ENCODE measurements at places on chromosomes 2 and 18.

- peak; percentile 41 for DNase-seq
These were observed 3.5 kb downstream of the CNNM4 start for GRCh38 chr2:96764253-96764637.

DNA sequence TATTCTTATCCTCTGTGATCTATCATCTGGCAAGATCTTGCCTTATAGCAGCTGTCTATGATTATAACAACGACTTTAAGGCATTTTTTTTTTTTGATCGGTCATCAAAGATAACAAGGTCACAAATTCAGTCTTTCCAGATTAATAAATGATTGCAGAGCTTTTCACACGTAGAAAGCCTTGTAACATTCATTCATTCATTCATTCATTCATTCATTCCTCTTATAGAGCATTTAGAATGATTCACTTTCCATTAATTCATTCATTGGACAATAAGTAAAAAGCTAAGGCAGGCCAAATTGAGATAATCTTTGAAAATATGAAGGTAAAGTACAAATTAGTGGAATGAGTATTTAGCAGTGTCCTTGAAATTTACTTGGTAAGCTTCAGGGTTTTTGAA lies 223.7 kb downstream of the NUP35 start:
- no peak for DNase-seq

- DNase-seq, result no peak
These were observed at the start of gene SERPINB11 for GRCh38 chr18:63702660-63703059. TSS of gene SERPINB11 (plus strand) at chr18:63702960. CDS start at chr18:63710194, 7,234 bp downstream.

GRCh38 chr2:213934560-213934959 lies 476.3 kb upstream of the VWC2L start:
- no peak for DNase-seq

DNA sequence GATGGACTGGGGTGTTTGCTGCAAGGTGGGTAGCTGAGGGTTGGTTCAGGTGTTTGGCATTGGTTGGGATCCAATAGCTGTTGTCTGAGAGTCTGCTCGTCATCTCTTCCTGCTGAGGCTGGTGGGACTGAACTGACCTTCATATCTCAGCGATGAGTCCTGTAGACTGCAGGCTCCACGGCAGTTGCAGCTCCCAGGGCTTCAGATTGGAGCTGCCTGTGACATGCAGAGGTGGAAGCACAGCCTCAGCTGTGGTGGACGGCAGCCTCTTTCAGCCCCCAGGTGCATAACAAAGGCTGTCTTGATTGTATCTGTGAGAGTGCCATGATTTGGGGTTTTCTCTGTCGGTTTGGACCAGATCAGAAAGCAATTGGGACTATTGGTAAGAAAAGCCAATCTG lies 3.9 kb upstream of the IL1R2 start:
- DNase-seq, result no peak

GRCh38 chr2:15938803-15939555 lies 1.4 kb upstream of the MYCN start:
- DNase-seq, result no peak

- no peak for DNase-seq
These were observed 41.6 kb downstream of the MGAT5 start for GRCh38 chr2:134295441-134295840.

- DNase-seq, result no peak
These were observed 364.7 kb downstream of the XIRP2 start for GRCh38 chr2:167253025-167253424.

GRCh38 chr18:46338205-46338604 lies 234.0 kb downstream of the HAUS1 start:
- DNase-seq, result no peak

Data from pons (tissue), 1 donor.